ENCODE measurements at places on chromosomes 16 and 17. TPM values are rescaled to one million over a fixed set of nuclear protein-coding genes. Genes with fewer than 3 reads are reported as not detected.
A peak's percentile ranks its signal among the peaks of the same experiment; 100 is the strongest.

The ZSCAN10 gene
- not detected for total RNA-seq

DNA sequence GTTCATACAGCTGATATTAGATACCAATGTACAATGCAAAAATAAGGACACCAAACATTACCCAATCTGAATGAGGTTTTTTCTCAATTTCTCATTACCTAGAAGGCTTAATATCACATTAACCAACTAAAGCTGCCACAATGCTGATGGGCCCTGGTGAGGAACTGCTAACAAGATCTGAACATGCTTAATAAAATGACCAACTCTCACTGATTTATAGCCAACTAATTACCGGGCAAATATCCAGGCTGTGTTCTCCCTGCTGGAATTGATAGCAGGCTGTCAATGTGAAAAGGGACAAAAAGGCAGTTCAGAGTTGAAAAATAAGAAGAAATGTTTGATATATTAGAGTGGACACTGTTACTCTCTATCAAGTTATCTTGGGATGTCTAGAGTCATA lies 124.6 kb downstream of the TOX3 start:
- no peak for DNase-seq

DNA sequence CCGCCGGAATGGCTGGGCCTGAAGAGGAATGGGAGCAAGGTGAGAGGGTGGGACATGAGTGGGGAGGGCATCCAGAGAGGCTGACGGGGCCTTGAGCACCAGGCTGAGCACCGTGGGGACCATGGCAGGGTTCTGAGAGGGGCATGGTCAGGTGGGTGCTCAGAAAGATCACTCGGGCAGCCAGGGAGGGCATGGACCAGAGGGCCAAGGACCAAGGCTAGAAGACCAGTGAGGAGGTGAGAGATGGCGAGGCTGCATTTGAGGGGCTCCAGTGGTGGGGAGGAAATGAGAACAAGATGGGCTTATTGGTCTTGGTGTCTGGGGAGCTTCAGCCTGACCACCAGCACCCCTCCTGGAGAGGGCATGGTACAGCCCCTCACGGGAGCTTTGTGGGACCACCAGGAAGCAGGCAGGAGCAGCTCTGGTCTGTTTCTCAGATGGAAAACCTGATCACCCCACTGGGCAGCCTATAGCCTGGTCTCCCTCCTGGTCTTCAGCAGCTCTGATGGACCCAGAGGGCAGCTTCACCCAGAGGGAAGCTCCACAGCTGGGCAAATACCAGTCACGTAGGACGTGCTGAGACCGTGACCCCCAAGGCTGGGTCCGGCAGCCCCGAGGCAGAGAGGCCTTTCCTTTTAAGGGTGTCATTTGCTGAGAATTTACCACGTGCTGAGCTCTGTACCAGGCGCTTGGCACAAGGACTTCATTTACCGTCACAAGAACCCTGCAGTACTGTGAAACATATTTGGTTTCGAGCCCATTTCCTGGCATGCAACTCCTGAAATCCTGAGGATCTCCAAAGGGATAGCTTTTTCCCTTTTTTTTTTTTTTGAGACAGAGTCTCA lies 11.4 kb upstream of the NCBP3 start:
- DNase-seq, result no peak

The IL17C gene
- total RNA-seq, result not detected

The CCDC200 gene
- not detected for total RNA-seq

- no peak for DNase-seq
These were observed 23.4 kb downstream of the PIK3R5 start for GRCh38 chr17:8941980-8942622.

The MAP3K3 gene
- 50.5 TPM for total RNA-seq

GRCh38 chr17:3772764-3773163 lies 28.2 kb downstream of the ITGAE start:
- DNase-seq, result no peak

DNA sequence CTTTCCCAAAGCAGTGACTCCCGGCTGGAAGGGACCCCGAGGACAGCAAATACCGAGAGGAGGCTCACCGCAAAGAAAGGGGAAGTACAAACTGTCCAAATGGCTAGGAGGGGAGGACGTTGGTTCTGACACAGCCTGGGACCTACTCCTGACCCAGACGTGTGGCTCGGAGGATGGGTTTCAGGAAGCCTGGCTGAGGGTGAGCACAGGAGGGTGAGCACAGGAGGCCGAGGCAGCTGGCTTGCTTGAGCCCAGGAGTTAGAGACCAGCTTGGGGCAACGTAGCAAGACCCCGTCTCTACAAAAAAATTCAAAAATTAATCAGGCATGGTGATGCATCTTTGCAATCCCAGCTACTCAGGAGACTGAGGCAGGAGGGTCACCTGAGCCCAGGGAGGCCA lies 83.2 kb downstream of the C16orf78 start:
- no peak for DNase-seq

GRCh38 chr17:81715872-81716673 lies 4.0 kb downstream of the SLC25A10 start:
- no peak for DNase-seq

The PPP1R9B gene
- total RNA-seq, result 64.4 TPM

The HBA1 gene
- 41.1 TPM for total RNA-seq

DNA sequence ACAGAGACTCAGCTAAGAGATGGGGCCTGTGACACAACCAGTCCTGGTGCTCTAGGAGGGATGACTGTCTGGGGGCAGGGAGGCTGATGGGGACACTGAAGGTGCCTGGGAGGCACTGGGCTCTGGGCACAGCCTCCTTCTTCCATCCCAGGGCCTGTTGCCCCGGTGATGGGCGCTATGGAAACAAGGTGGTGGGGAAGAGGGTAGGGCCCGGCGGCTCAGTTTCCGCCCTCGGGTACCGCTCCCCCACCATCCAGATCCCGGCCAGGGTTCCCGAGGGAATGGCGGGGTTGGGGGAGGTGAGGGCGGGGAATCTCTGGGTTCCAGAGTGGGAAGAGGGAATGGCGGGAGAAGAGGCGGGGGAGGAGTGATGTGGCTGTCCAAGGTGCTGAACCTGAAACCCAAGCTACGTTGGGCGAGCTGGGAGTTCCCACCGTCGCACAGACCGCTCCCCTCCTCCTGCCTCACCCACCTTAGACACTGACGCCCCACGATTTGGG lies 981 bp downstream of the KCNH4 start:
- DNase-seq, result peak; percentile 84

GRCh38 chr17:44745301-44745700 lies 13.5 kb upstream of the ADAM11 start:
- no peak for DNase-seq

DNA sequence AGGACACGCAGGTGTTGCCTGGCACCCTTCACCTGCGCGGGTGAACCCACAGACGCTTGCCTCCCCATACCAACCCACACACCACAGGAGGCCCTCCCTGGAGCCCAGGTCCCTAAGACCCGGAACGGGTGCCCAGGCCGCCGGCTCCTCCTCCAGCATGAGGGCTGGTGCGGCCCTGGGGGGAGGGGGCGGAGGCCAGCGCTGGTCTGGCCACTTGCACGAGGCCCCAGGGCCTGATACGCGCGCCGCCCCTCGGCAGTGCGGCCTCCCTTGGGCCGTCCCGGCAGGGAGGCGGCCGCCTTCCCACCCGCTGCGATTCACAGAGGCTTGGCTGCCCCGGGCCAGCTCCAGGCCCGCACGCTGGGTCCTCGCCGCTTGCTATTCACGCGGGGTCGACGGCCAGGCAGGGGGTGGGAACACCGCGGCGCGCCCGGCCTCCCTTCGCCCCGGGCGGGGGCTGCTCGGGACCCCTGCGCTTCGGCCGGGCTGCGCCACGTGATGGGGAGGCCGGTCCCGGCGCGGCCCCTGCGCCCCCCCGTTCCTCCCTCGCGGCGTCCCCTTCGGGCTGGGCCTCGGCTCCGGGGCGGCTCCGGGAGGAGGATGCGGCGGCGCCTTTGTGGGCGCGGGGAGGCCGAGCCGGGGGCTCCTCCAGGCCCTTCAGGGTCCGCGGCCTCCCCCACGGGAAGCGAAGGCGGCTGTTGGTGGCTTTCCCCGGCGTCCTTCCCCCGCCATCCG lies 685 bp downstream of the FASN start:
- peak; percentile 55 for DNase-seq

GRCh38 chr16:11333702-11334101 lies 11.6 kb upstream of the RMI2 start:
- peak; percentile 73 for DNase-seq

- DNase-seq, result no peak
These were observed 195.7 kb upstream of the TOX3 start for GRCh38 chr16:52742608-52743170.

Data from kidney (tissue), 22 donors.